ENCODE measurements at places on chromosomes 12 and 14. TPM values are rescaled to one million over a fixed set of nuclear protein-coding genes. Genes with fewer than 3 reads are reported as not detected.

DNA sequence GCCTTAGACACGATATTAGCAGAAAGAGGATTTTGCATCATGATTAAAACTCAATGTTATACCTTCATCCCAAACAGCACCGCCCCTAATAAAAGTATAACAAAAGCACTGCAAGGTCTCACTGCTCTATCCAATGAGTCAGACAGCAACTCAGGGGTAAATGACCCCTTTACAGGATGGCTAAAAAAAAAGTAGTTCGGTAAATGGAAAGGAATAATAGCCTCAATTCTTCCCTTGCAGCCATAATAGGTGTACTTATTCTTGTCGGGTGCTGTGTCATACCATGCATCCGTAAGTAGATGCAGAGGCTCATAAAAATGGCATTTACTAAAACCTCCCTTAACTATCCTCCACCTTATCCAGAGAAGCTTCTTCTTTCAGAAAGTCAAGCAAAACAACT lies 53.9 kb upstream of the AP4S1 start:
- DNase-seq = no peak

- DNase-seq = no peak
Observed at GRCh38 chr12:27498149-27498548, 25.9 kb upstream of the PPFIBP1 start.

DNA sequence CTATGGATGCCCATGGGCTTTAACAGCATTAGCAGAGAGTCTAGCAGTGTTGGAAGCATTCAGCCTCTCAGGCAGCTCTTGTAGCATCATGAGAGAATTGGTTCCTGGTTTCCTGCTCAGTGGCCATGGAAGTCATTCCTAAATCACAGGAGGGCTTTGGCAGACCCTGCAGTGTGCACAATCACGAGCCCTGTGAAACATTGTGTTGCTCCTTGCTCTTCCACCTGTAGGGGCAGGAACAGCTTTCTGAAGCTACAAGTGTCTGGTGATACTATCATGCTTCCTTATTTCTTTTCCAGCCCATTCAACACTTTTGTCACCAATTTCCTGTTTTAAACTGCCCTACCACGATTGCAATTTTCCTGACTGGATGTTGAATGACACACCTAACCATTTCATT lies 402.2 kb upstream of the USP15 start:
- no peak for DNase-seq

DNA sequence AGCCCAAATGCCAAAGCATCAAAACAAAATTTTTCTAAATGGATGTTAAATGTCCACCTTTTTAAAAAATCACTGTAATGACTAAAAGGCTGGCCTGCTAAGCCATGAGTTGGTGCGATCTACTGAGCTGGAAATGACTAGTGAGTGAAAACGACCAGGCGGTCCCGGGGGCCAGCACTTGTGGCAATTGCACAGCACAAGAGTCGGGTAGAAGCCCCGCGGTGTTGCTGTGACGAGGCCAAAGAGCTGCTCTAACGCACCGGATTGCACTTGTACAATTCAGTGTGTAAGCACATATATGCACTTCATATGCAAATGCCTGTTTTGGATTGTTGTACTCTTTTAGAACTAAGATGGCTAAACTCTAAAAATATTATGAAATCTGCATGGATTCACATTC lies 64.1 kb upstream of the DYNC1H1 start:
- DNase-seq = no peak

GRCh38 chr12:104816845-104817503 lies 141.1 kb downstream of the SLC41A2 start:
- DNase-seq = no peak

GRCh38 chr14:40762685-40763084 lies 844.0 kb upstream of the LRFN5 start:
- DNase-seq = no peak

- no peak for DNase-seq
Observed at GRCh38 chr14:89650077-89650978, 233.3 kb upstream of the FOXN3 start.

GRCh38 chr14:103160321-103161053 lies 37.2 kb downstream of the TNFAIP2 start:
- no peak for DNase-seq

GRCh38 chr14:90695997-90696660 lies 120.1 kb downstream of the TTC7B start:
- no peak for DNase-seq

DNA sequence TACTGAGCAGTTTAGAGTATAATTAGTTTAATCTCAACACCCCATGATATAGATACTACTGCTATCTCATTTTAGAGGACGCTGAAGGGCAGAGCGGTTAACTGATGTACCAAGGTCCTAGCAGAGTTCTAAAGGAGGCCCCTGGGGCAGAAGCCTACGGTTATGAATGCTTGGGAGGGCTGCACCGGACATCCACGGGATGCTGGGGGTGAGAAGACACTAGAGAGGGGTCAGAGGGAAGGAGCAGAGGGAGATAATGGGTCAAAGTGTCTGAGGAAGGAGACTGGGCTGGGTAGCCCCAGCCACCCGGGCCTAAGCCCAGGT lies 1.6 kb upstream of the ACTR6 start:
- DNase-seq = no peak

The HAL gene
- total RNA-seq = 6.2 TPM

The PLEKHD1 gene
- total RNA-seq = 0.41 TPM
